A549 treated with AZD2906 at 1 μM for 4 hours (cell line): ENCODE measurements at places on chromosomes 4 and X. TPM values are rescaled to one million over a fixed set of nuclear protein-coding genes. Genes with fewer than 3 reads are reported as not detected.

The RAB39B gene
- 0.63 to 0.80 TPM (median 0.75 TPM) in 5 replicates for total RNA-seq

The GUCY1B1 gene
- 0.17 to 0.30 TPM (median 0.20 TPM) in 5 replicates for total RNA-seq

The PNMA6F gene
- not detected in 5 replicates for total RNA-seq

The ATOH1 gene
- not detected in 5 replicates for total RNA-seq

The ITGB1BP2 gene
- 0.29 to 0.78 TPM (median 0.64 TPM) in 5 replicates for total RNA-seq

The UGT8 gene
- total RNA-seq: 0.06 to 0.17 TPM (median 0.14 TPM) in 5 replicates

The RBMXL3 gene
- total RNA-seq: not detected in 5 replicates

The PITX2 gene
- 0.63 to 0.86 TPM (median 0.70 TPM) in 5 replicates for total RNA-seq

The GPR143 gene
- total RNA-seq: 0.21 to 0.49 TPM (median 0.34 TPM) in 5 replicates

The NR3C2 gene
- 0.01 TPM in 1 of 5 replicates, not detected in the others for total RNA-seq

The ATP8A1 gene
- 0.01 to 0.12 TPM (median 0.05 TPM) in 5 replicates for total RNA-seq

The RHOXF2 gene
- not detected in 5 replicates for total RNA-seq

The TMEM154 gene
- 0.01 to 0.05 TPM (median 0.02 TPM) in 5 replicates for total RNA-seq

The RBM41 gene
- total RNA-seq: 7.3 to 11.2 TPM (median 9.0 TPM) in 5 replicates

The STARD8 gene
- 1.0 to 1.8 TPM (median 1.5 TPM) in 5 replicates for total RNA-seq

The FAM47A gene
- total RNA-seq: not detected in 5 replicates

The MTM1 gene
- 4.5 to 8.2 TPM (median 5.6 TPM) in 5 replicates for total RNA-seq

The RAB28 gene
- 8.5 to 9.5 TPM (median 9.3 TPM) in 5 replicates for total RNA-seq

The TGIF2LX gene
- total RNA-seq: not detected in 5 replicates

The CT45A1 gene
- total RNA-seq: 0.07 TPM in 1 of 5 replicates, not detected in the others

The MAGED4B gene
- 8.4 to 15.5 TPM (median 13.6 TPM) in 5 replicates for total RNA-seq

The DCX gene
- total RNA-seq: not detected in 5 replicates

The MAGEB17 gene
- not detected in 5 replicates for total RNA-seq
